ENCODE measurements at places on chromosomes 4 and X.

DNA sequence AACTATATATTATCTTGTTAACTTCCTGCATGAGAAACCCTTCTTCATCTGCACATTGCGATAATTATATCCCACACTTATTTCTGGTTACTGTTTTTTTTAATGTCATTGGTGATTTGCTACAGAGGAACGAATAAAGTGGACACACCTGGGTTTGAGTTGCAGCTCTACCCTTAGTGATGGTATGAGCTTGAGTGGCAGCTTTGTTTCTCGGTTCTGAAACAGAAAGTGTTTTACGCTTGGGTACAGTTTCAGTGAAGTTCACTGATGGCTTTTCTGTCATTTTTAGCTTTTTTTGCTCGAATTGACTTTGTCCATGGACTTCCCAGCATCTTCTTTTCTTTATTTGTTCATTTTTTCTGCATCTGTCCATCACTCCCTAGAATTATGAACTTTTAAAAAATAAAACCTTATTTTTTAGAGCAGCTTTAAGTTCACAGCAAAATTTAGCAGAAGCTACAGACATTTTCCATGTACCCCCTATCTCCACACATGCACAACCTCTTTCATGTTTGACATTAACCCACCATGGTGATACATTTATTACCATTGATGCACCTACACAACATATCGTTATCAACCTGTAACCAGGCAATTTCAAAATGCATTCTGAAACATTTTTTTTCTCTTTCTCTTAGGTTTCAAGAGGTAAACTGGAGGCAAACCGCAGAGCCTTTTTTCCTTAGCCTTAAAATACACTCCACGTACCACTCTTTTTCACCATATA lies 1041.6 kb upstream of the PRKX start:
- DNase-seq: no peak

GRCh38 chr4:4888695-4889094 lies 29.2 kb downstream of the MSX1 start:
- no peak for DNase-seq

DNA sequence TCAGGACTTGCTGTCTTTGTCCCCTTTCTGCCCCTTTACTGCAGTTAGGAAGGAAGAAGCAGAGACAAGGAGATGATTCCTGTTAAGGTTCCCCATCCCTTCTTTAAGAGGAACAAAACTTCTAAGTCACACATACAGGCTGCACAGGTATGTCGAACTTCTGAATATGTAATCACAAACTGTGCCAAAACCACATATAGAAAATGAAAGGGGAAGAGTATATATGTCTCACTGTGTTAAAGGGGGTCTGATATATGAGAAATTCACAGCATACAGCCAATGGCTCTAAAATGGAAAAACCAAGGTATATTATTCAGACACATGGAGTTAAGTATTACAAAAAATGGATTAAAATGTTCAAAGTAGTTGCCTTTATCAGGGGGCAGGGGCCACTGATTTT lies 11.7 kb downstream of the CFAP97 start:
- DNase-seq: no peak

- no peak for DNase-seq
Measured at GRCh38 chr4:17427991-17428390, 83.9 kb downstream of the QDPR start.

DNA sequence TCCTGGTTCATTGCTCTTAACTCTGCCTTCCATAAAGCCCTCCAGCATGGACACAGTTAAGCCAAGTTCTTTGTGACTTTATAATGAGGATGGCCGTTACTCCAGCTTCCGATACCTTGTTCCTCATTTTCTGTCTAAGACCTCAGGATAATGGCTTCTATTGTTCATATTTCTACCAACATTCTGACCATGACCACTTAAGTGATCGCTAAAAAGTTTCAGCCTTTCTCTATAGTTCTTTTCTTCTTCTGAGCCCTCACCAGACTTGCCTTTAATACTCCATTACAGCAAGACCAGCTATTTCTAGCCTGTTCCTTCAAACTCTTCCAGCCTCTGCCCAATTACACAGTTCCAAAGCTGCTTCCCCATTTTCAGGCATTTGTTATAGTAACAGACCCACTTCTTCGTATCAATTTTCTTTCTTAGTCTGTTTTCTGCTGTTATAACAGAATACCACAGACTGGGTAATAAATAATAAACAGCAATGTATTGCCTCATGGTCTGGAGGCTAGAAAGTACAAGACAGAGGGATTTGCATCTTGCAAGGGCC lies 12.3 kb downstream of the RNF175 start:
- no peak for DNase-seq

- no peak for DNase-seq
Measured at GRCh38 chr4:7612311-7612897, 177.7 kb upstream of the PSAPL1 start.

DNA sequence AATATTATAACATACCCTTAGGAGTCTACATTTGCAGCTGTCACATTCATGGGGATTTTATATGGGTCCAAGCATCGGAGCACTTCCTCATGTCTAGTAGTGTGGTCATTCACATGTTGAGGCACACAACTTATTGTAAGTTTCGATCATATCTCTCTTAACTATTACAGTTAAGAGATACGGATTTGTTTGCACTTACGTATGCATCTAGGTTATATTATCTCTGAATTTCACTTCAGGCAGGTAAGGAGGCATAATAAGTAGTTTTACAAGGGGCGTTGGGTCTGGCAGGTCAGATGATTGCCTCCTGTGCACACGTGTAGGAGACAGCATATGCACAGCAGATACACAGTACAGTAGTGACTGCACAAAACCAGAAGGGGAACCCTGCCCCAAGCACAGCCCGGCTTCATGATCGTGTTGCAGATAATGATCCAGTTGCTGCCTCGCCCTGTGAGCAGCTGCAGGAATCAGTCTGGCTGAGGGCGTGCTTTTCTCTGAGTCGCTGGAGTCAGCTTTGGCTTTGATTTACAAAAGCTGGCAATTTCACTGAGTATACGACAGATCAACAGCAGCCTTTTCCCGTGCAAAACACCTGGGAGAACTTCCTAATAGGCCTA lies 302.9 kb upstream of the GATB start:
- peak; percentile 61 for DNase-seq

DNA sequence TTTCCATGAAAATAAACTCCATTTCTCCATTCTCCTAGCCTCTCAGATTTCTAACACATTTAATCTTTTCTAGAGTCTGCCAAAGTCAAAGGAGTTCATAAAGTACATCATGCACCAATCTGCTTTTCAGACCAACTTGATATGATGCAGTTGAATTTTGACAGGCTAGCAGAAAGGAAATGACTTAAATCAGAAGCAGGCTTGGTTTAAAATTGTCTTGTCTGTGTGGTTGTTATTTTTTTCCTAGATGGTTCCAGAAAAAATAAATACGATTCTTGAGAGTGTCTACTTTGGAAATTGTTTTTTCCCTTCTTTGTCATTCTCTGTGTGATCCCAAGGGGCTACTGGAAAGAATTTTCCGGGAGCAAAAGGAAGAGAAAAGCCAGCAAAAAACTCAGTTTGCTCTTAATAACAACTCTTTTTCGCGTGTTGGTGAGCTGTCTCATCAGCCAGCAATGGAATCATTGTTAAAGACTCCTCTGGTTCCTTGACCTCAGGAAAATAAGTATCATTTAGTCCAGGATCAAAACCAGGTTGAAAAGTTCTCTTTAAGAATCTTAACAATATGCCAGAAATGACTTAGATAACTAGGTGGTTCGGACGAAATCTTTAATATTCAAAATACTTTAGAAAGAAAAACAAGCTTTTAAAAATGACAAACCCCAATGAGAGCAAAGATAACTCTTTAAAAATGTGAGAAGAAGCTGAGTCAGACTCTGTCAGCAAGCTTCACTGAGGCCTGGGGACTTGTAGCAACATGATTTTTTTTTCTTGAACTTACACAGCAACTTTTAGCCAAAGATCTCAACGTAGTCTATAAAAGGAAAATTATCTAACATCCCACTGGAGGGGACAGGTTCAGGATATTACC lies 49.7 kb upstream of the GAB1 start:
- no peak for DNase-seq

GRCh38 chrX:129688097-129688496 lies 33.3 kb upstream of the APLN start:
- no peak for DNase-seq

- DNase-seq: no peak
Measured at GRCh38 chr4:79015411-79015810, 76.2 kb upstream of the PAQR3 start.

DNA sequence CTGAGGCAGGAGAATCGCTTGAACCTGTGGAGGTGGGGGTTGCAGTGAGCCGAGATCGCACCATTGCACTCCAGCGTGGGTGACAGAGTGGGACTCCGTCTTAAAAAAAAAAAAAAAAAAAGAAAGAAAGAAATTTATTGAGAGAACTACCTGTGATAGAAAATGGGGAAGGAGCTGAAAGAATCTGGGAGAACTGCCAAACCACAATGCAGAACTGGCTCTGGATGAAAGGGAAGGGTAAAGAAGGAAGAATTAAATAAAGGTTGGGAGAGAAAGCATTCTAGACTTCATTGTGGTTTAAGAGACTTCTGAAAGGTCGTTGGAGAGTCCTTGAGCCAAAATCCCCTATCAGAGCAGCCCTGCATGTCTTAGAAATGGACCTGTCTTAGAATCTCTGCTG lies 567.9 kb upstream of the HTR2C start:
- no peak for DNase-seq

All from activated CD4-positive, alpha-beta T cell treated with anti-CD3 and anti-CD28 coated beads, Interleukin-2, amount 10 ng/mL, durations not matched to agents 7 days and 5 days (primary cell).